ENCODE measurements at places on chromosomes 1 and 21. TPM values are rescaled to one million over a fixed set of nuclear protein-coding genes. Genes with fewer than 3 reads are reported as not detected.

The CHIA gene
- total RNA-seq, result not detected

The LMOD1 gene
- total RNA-seq, result under 0.01 TPM

The AHDC1 gene
- total RNA-seq, result 3.3 TPM

The SLAMF7 gene
- not detected for total RNA-seq

The RIPPLY3 gene
- under 0.01 TPM for total RNA-seq

The VHLL gene
- 0.13 TPM for total RNA-seq

The HSD3B1 gene
- not detected for total RNA-seq

The SRSF11 gene
- total RNA-seq, result 105 TPM

The NASP gene
- total RNA-seq, result 69.4 TPM

The SH2D1B gene
- 0.13 TPM for total RNA-seq

The KMO gene
- total RNA-seq, result not detected

The FCGR3A gene
- not detected for total RNA-seq

The TPTE gene
- not detected for total RNA-seq

The CHIT1 gene
- not detected for total RNA-seq

The SLC5A9 gene
- under 0.01 TPM for total RNA-seq

The CLCA4 gene
- not detected for total RNA-seq

Measured in dermis microvascular lymphatic vessel endothelial cell (primary cell).